NCI-H748 treated with DMSO at 0.1 percent for 48 hours (cell line): ENCODE measurements at places on chromosomes 4 and X.
A peak's percentile ranks its signal among the peaks of the same experiment; 100 is the strongest.

DNA sequence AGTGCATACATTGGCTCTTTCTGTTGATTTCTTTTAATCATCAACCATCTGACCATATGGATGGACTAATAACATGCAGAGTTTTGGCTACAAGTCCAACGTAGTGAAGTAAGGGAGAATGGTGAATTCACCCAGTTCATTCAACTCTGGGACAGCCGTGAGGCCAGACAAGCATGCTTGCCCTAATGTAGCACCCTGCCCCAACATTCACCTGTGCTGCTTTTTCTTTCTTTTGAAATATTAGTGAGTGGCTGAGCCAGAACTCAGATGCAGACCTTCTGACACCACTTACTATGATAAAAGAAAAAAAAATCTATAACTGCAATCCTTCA, 17.5 kb downstream of the ARSJ start:
- no peak for DNase-seq

GRCh38 chr4:158739600-158739999, 16.4 kb upstream of the PPID start:
- DNase-seq, result no peak

DNA sequence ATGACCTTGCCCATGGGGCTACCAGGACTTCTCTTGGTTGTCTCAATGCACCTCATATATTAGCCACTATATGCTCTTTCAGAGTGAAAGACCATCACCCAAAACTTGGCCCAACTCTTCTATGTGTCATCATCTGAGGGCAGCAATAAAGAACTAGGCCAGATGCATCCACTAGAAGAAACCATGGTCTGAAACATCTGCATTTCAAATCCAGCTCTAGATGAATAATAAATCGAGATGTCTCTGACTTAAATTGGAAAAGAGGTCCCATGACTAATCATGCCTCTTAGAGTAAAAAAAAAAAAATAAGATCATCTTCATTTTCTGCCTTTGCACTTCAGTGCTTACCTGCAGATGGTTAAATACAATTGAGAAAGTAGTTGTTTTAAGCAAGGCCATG, 397.6 kb upstream of the PITX2 start:
- DNase-seq, result no peak

DNA sequence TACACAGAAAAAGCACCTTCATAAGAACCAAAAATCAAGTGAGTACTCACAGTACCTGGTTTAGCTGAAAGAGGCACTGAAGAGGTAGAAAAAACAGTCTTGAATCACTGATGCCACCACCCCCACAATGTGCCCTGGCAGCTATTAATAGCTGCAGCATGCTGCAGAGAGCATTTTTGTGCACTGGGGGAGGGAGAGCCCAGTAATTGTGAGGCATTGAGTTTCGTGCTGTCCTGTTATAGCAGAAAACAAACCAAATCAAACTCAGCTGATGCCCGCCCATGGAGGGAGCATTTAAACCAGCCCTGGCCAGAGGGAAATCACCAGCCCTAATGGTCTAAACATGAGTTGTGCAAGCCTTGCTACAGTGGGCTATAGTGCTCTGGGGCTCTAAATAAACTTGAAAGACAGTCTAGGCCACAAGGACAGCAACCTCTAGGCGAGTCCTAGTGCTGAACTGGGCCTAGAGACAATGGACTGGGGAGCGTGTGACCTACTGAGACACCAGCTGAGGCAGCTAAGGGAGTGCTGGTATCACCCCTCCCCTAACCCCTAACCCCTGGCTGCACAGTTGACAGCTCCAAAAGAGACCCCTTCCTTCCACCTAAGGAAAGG, 106.3 kb upstream of the TMLHE start:
- DNase-seq, result no peak

DNA sequence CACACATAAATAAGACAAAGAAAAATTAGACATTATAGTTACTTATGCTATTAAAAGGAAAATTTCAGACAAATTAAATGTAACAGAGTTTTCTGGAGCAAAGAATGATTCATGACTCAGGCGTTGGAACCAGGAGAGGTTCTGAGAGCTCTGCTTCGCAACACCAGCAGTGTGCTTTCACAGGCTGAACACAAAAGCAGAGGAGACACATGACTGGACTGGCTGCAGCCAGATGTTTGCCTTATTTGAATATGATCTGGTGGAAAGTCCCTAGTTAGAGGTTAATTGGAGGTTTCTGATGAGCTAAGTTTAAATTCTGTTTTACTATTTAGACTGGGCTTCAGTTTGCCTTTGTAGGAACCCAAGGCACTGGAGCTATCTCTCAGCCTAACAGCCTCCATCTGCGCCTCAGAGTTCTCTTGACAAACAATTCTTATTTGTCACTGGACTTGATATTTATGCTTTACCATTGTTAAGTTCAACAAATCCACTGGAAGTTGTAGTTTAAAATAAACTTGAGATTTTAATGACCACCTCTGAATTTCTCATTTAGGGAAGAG, 16.2 kb downstream of the BOD1L1 start:
- no peak for DNase-seq

- DNase-seq, result no peak
Measured at GRCh38 chr4:15516494-15516893, 46.8 kb downstream of the CC2D2A start.

- DNase-seq, result peak; percentile 59
Measured at GRCh38 chrX:39261446-39262147, 460.3 kb downstream of the MID1IP1 start.

GRCh38 chrX:123822965-123823364, 36.9 kb upstream of the XIAP start:
- no peak for DNase-seq

DNA sequence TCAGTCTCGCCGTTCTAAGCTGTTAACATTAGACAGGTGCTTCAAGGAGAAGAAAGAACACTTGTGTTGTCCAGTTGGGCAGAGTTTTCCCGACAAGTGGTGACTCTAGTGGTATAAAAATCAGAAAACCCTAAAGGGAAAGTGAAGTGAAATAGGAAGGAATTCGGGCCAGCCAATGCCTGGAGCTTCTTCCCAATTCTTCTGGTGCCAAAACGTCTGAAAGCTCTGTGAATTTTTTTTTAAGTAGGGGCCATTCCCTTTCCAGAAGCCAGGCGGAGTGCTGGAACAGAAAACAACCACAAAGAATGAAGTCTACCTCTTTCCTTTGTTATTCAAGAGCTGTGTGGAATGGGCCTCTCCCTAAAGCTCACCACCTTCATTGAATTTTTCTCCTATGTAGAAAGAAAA, 43.1 kb upstream of the PPARGC1A start:
- DNase-seq, result no peak

DNA sequence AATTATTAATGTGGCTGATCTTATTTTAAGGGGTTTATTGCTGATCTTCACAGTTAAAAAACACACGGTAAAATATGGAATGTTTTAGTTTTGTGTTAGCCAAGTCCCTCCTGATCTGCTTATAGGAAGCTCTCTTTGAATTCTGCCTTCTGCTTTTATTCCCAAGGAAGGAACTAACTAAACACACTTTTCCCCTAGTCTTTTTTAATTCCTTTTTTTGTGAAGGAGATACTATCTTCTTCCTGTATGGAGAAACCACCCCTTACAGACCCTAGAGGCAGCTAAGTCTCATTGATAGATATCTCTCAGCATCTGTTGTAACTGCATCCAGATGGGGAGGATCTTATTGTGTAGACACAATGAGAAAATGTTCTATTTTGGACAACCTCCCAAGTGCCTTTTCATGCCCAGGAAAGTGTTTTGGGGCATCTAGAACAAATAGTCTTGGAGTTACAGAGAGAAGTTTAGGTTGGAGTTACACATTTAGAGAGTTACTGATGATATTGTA, 64.4 kb downstream of the AFF1 start:
- DNase-seq, result no peak

DNA sequence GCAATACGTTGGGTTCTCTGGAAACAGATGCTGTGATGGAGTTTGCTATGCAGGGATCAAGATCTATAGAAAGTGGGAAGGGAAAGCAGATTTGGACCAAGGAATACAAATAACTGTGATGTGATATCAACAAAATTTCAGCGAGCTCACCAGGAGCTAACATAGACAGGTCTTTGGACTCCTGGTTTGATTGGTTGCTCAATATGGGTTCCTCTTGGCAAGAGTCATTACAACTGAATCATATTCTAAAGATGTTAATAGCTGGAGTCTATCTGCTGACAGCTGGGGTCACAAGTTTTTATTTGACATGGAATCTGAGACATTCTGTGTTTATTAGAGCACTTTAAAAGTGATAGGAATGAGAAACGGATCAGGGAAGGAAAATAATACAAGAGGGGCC, 637.6 kb upstream of the GNPDA2 start:
- no peak for DNase-seq

GRCh38 chr4:185683896-185684295, 128.1 kb downstream of the SORBS2 start:
- no peak for DNase-seq

- DNase-seq, result no peak
Measured at GRCh38 chr4:25113915-25114904, 46.0 kb downstream of the SEPSECS start.

DNA sequence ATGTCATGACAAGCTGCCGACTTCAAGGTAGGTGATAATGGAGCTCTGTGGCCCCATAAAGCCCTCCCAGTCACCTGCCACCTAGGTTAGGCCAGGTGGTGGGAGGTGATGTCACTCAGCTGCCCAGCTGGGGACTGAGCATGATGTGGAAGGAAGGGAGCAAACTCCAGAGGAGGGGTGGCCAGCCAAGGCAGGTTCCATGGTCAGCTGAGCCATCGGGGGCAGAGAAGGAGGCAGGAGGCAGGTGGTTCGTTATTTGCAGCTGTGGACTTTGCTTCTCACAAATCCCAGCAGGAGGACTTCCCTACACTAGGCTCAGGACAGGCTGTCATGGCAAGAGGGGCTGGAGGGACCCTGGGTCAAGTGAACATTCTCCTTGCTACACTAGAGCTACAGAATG, 2.1 kb downstream of the CCDC120 start:
- no peak for DNase-seq

- no peak for DNase-seq
Measured at GRCh38 chr4:78902298-78902697, 36.9 kb downstream of the PAQR3 start.
